ENCODE measurements at places on chromosomes 16 and 17. TPM values are rescaled to one million over a fixed set of nuclear protein-coding genes. Genes with fewer than 3 reads are reported as not detected.

DNA sequence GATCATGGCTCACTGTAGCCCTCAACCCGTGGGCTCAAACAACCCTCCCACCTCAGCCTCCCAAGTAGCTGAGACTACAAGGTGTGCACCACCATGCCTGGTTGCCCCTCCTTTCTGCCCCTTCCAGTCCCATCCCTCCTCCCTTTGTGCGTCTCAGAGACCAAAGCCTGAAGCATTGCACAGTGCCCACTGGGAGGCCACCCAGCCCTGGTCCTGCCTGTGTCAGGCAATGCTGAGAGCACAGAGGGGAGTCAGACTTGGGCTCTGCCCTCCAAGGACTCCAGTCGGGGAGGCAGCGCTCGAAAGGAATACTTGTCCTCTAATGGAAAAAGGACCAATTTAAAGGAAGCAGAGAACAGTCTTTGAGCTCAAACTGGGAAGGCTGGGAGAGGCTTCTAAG is 20.4 kb downstream of the RAI1 start:
- no peak overlapping the region for H3K27ac ChIP-seq
- no peaks in the 10 kb centered on the region for H3K36me3 ChIP-seq
- peaks cover 2% of the 10 kb centered on the region for H3K4me1 ChIP-seq
- H3K4me3 ChIP-seq = no peak overlapping the region
- H3K27me3 ChIP-seq = no peaks in the 10 kb centered on the region

DNA sequence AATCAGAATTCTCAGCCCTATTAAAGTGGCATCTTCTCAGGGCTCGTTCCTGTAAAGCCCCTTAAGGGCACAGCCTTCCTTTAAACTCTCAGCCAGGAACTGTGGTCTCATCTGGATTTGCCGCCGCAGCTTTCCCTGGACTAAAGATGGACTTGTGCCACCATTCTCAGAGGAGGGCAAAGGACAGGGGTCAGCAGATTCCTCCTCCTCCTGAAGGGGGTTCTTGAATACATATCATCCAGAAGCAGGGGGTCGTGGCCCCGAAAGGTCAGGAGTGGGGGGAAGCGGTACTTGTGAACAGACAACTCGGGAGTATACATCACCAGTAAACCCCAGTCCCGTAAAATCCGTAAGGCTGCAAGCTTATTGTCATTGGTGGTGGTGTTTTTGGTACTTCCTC is 174.8 kb downstream of the RPTOR start:
- no peak overlapping the region for H3K4me3 ChIP-seq
- DNase-seq = no peak
- H3K36me3 ChIP-seq = no peaks in the 10 kb centered on the region
- H3K27ac ChIP-seq = no peak overlapping the region

- peaks cover 32% of the 10 kb centered on the region for H3K4me1 ChIP-seq
- H3K4me3 ChIP-seq = no peak overlapping the region
- peak overlapping the region; percentile 29 for H3K27ac ChIP-seq
- no peaks in the 10 kb centered on the region for H3K27me3 ChIP-seq
These were observed 17.8 kb downstream of the PLLP start for GRCh38 chr16:57266531-57267260.

DNA sequence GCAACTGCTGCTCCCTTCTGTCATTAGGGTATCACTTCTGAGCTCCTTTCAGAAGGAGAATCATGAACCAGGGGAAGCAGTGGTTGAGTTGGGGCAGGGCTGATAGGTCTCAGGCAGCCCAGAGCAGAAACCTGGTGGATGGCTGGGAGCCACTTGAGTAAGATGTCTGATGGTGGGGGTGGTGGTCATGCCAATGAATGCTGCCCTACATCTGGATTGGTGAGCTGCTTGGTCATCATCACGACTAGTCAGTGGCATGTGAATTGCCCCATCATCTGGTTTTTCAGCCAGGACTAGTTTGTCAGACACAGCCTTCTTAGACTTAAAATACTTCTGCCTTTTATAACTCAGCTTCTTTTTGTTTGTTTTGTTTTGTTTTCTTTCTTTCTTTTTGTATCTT is 2.6 kb downstream of the GID4 start:
- H3K4me1 ChIP-seq = peaks cover 38% of the 10 kb centered on the region
- H3K27ac ChIP-seq = no peak overlapping the region
- no peaks in the 10 kb centered on the region for H3K27me3 ChIP-seq
- H3K36me3 ChIP-seq = peaks cover 2% of the 10 kb centered on the region
- no peak for DNase-seq
- no peak overlapping the region for H3K4me3 ChIP-seq

GRCh38 chr17:79087428-79088143 is 13.0 kb downstream of the ENGASE start:
- DNase-seq = peak; percentile 82
- no peak overlapping the region for H3K4me3 ChIP-seq
- H3K4me1 ChIP-seq = no peaks in the 10 kb centered on the region
- peaks cover 4% of the 10 kb centered on the region for H3K36me3 ChIP-seq
- H3K27ac ChIP-seq = no peak overlapping the region

DNA sequence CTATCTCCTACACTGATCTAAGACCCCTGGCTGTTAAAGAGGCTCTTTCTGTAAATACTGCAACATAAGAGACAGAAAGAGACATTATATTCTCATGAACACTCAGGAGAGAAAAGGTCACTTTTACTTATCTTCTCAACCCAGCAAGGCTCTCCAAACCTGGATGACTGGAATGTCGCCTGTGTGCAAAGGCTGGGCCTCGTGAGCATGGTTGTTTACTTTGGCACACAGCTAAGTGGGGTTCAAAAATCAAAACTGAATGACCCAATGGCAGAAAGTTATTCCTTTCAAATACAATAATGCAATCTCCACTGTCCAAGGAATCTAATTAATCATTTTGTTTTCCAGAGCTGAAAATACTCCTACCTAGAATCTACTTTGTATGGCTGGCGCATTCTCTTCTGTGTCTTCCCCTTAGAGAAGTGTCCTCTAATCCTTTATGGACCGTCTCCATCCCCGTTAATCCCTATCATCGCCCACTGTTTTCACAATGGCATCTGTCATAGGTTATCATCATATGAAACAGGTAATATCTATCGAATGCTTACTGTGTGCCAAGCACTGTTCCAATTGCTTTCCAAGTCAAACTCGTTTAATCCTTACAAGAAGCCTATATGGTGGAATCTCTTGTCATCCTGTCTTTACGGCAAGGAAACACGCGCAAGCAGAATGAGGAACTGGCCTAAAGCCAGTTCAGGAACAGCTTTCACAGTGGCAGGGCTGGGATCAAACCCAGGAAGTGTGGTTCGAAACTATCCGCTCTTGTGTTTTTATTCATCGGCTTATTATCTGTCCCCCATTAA is 1.3 kb downstream of the SLX4 start:
- peaks cover 24% of the 10 kb centered on the region for H3K36me3 ChIP-seq
- peaks cover 35% of the 10 kb centered on the region for H3K4me1 ChIP-seq
- H3K27me3 ChIP-seq = no peaks in the 10 kb centered on the region

DNA sequence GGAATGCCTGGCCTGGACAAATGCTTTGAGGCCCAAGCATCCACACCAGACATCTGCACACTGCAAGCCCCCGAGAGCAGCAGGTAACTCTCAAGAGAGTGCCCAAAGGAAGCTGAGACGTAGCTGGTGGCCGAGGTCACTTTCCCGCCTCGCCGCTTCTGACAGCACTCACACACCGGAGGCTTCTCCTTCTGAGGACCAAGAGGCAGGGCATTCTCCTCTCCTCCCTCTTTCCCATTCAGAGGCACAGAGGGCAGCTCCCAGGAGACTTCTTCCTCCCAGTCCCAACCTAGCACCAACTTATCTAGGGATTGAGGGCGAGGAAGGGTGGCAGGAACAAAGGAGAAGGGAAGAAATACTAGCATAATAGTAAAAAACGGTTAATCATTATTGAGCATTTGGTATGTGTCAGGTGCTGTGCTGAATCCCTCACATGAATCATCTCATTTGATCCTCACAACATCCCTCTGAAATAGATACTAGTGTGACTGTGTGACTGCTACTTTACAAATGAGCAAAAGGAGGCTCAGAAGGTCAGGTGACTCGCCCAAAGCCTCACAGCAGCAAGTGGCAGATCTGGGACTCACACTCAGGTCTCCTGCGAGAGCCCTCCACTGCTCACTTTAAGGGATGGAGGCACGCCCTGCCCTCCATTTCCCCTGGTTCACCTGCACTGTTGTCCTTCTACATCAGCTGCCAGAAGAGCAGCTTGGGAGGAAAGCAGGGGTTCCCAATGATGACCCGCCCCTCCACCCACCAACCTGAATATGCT is 41.8 kb downstream of the MYO18A start:
- H3K36me3 ChIP-seq = peaks cover 2% of the 10 kb centered on the region
- H3K4me3 ChIP-seq = peak overlapping the region; percentile 93
- no peaks in the 10 kb centered on the region for H3K27me3 ChIP-seq
- peak overlapping the region; percentile 97 for H3K27ac ChIP-seq

GRCh38 chr16:27429330-27429871 is 27.4 kb downstream of the IL21R start:
- H3K27me3 ChIP-seq = no peaks in the 10 kb centered on the region
- peaks cover 73% of the 10 kb centered on the region for H3K36me3 ChIP-seq
- H3K27ac ChIP-seq = peak overlapping the region; percentile 65
- H3K4me1 ChIP-seq = peaks cover 60% of the 10 kb centered on the region
- peak; percentile 9 for DNase-seq

DNA sequence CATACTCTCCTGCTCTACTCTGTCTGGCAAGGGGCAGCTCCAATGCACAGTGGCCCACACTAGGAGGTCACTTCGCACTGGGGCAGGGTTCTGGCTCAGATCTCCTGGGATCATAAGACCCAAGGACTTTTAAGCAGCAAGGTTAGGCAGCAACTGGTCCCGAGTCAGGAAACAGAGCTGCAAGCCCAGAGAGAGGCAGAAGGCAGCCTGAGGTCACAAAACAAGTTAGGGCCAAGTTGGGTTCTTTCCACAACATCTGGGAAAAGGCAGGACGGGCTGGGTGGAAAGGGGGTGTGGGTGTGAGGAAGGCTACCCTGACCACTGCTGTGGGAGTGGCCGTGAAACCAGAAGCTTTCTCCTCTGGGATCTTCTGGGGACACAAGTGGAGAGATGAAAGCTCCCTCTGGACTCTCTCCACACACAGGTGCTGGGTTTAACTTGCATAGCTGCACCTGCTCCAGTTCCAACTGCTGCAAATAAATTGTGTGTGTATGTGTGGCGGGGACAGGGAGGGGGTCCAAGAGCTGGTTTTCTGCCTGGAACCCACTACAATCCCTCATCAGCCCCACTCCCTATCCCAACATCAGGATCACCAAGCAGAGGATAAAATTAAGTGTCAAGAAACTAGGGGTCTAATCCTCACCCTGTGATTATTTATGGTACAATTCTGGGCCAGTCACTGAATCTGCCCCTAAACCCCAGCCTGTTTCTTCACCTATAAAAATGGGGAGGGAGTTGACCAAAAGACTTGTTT is 8.0 kb upstream of the TSPOAP1 start:
- peak overlapping the region; percentile 98 for H3K27ac ChIP-seq
- H3K27me3 ChIP-seq = peaks cover 6% of the 10 kb centered on the region
- peak overlapping the region; percentile 92 for H3K4me3 ChIP-seq
- H3K36me3 ChIP-seq = peaks cover 74% of the 10 kb centered on the region

GRCh38 chr17:58335779-58336455 is 7.3 kb upstream of the TSPOAP1 start:
- H3K36me3 ChIP-seq = peaks cover 76% of the 10 kb centered on the region
- peak overlapping the region; percentile 92 for H3K4me3 ChIP-seq
- DNase-seq = peak; percentile 88

GRCh38 chr16:11852092-11852809 is 909 bp upstream of the RSL1D1 start:
- H3K36me3 ChIP-seq = peaks cover 44% of the 10 kb centered on the region
- H3K4me1 ChIP-seq = peaks cover 55% of the 10 kb centered on the region
- no peak for DNase-seq
- peak overlapping the region; percentile 94 for H3K4me3 ChIP-seq
- peak overlapping the region; percentile 89 for H3K27ac ChIP-seq
- H3K27me3 ChIP-seq = no peaks in the 10 kb centered on the region

- peaks cover 3% of the 10 kb centered on the region for H3K36me3 ChIP-seq
- H3K4me3 ChIP-seq = peak within 1 kb of the TSS; percentile 68
- peak; percentile 44 for DNase-seq
- H3K4me1 ChIP-seq = peaks cover 32% of the 10 kb centered on the region
- H3K27me3 ChIP-seq = no peaks in the 10 kb centered on the region
These were observed at the start of gene ST6GALNAC1 for GRCh38 chr17:76643553-76644148. ST6GALNAC1 (minus strand) TSS chr17:76643757; CDS start chr17:76643638, 119 bp downstream.

GRCh38 chr16:58301052-58301451 is 6.2 kb upstream of the PRSS54 start:
- no peak for DNase-seq
- H3K27me3 ChIP-seq = peaks cover 12% of the 10 kb centered on the region
- H3K27ac ChIP-seq = no peak overlapping the region
- H3K36me3 ChIP-seq = peaks cover 5% of the 10 kb centered on the region
- H3K4me1 ChIP-seq = no peaks in the 10 kb centered on the region

- no peak overlapping the region for H3K27ac ChIP-seq
- no peaks in the 10 kb centered on the region for H3K27me3 ChIP-seq
- DNase-seq = no peak
- peaks cover 46% of the 10 kb centered on the region for H3K4me1 ChIP-seq
- H3K4me3 ChIP-seq = no peak overlapping the region
- H3K36me3 ChIP-seq = no peaks in the 10 kb centered on the region
These were observed 58.9 kb downstream of the BAIAP2 start for GRCh38 chr17:81093619-81094508.

- H3K36me3 ChIP-seq = peaks cover 20% of the 10 kb centered on the region
- DNase-seq = no peak
- H3K27ac ChIP-seq = no peak overlapping the region
- H3K4me3 ChIP-seq = no peak overlapping the region
These were observed 30.5 kb downstream of the TXNDC11 start for GRCh38 chr16:11712122-11712521.

- no peaks in the 10 kb centered on the region for H3K27me3 ChIP-seq
- H3K4me3 ChIP-seq = no peak overlapping the region
- H3K27ac ChIP-seq = no peak overlapping the region
- H3K4me1 ChIP-seq = no peaks in the 10 kb centered on the region
These were observed 58.2 kb upstream of the STAC2 start for GRCh38 chr17:39283896-39284295.

GRCh38 chr16:8055761-8056160 is 534.5 kb downstream of the TMEM114 start:
- H3K4me1 ChIP-seq = no peaks in the 10 kb centered on the region
- H3K4me3 ChIP-seq = no peak overlapping the region
- no peaks in the 10 kb centered on the region for H3K27me3 ChIP-seq
- no peak overlapping the region for H3K27ac ChIP-seq
- DNase-seq = no peak

NARF gene
- total RNA-seq = 101 TPM

HS3ST3A1 gene
- total RNA-seq = 1.8 TPM

FZD2 gene
- not detected for total RNA-seq

SLC16A6 gene
- total RNA-seq = 3.5 TPM

KRTAP1-5 gene
- total RNA-seq = not detected

IRX6 gene
- total RNA-seq = not detected

CBLN1 gene
- total RNA-seq = not detected

GNGT2 gene
- total RNA-seq = 23.2 TPM

Measured in activated CD4-positive, alpha-beta memory T cell treated with anti-CD3 and anti-CD28 coated beads for 36 hours (primary cell).